ENCODE measurements at places on chromosomes 2 and 18.

DNA sequence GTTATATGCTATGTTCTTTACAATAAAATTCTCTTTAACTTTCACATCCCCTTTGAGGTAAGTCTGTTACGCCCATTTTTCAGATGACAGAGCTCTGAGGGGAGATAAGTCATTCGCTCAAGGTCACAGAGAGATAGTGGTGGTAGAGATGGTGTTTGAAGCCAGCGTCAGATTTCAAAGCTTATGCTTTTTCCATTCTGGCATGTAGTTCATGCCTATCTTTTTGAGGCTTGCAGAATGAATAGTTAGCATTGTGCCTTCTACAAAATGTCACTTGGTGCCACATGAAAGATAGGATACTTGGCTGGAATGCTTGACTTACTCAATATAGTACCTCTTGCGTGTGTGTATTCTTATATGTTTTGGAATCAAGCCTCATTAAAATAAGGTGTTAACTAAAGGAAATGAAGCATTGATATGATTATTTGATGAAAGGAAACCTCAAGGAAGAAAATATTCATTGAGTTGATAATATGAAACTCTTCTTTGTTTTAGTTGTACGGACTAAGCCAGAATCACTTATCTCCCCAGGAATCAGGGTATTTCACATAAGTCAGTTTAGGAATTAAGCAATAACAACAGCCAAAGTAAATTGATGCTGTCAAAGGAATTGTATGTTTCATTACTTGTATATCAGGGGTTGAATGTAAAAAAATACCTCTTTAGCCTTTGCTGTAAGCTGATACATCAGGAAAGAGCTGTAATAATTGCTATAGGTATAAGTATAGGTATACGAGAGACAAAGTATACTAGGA is 15.5 kb downstream of the SPATS2L start:
- DNase-seq = no peak

DNA sequence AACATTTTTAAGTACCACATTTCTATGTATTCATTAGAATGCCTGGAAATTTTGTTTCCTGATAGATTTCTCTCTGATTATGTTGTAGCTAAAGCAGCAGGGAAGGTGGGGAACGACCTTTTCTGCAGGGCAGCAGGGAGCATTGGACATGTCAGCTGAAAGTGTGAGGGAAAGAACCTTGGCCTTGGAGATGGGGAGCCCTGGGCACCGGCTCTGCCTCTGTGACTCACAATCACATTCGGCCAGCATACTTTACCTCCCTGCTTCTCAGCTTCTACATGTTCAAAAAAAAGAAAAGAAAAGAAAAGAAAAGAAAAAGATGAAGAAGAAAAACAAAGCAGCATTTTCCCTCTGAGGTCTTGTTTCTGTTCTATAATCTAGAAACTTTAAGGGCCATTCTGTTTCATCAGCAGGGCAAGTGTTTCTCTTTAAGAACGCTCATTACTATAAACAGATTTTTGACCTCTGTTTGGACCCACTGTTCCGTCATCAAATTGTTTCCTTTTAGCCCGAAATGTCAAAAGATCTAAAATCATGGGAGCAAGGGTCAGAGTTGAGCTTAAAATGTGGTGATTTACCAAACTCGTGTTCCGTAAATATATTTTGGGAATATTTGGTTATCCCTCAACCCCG is 27.9 kb downstream of the SETBP1 start:
- DNase-seq = no peak

DNA sequence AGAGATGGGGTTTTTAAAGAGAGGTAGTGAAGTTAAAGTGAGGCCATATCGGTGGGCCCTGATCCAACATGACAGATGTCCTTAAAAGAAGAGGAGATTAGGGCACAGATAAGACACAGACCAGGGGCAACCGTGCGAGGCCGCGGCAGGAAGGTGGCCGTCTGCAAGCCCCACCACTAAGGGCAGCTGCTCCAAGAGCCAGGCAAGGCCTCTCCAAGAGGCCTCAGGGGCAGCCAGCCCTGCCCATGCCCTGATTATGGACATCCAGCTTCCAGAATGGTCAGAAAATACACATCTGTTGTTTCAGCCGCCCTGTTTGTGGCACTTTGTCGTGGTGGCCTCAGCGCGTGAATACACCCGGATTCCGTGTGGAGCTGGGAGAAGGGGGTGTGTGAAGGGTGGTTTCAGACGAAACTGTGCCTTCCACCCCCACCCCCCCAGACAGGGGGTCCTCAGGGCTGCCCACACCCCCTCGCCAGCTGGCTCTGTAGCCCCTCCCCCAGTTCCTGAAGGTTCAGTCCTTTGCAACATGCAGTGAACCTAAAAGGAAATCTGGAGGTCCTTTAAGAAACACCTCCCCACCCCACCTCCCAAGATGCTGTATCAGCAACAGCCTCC is 74.1 kb upstream of the SMAD7 start:
- DNase-seq = no peak

DNA sequence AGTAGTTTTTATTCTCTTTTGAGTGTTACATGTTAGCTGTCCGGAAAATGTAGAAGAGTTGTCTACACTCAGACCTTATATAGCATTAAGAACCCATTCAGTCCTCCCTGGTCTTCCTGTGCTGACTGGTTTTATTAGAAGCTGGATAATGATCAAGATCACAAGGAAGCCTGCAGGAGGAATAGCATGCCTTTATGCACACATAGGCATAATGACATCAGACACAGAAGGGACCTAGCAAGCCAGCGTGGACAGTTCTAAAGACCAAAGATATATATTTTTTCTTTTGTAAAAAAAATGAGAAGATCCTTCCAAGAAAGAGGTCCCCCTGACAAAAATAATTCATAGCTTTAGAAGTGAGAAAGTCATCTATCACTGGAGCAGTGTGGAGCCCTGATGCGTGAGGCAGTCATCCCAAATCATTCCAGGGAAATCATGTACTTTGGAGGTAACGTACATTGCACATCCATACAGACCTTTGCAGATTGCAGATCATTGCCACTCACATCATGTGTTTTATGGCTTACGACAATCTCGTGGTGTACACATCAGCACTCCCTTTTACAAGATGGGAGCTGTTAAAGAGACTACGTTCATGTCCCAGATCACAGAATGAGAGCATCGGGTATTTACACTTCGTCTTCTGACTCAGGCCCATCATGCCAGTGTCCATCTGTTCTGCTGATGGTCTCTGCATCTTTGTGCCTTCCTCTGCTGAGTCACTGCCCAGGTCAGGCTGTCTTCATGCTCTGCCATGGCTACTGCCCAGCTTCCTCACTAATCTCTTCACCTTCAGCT is 334.0 kb downstream of the SOCS6 start:
- DNase-seq = no peak

DNA sequence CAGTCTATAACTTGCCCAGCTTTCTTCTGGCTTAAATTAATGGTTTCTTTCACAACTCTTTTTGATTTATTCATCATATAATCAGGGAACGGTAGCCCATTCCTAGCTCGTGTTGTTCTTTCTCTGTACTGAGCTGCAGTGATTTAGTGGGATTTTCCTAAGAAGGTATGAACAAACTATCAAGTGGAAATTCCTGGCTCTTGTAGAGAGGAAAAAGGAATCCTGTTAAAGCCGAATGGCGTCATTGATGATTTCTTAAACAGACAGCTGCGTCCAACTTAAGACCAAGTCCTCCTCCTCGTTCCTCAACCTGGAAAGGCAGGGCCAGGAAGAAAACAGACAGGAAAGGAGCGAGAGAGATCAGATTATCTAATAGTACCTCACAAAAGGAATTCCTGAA is 69.2 kb upstream of the CABLES1 start:
- DNase-seq = no peak
